ENCODE measurements at places on chromosomes 1 and 21.

- no peak for DNase-seq
Measured at GRCh38 chr1:23720256-23720995, 22.8 kb upstream of the ELOA start.

DNA sequence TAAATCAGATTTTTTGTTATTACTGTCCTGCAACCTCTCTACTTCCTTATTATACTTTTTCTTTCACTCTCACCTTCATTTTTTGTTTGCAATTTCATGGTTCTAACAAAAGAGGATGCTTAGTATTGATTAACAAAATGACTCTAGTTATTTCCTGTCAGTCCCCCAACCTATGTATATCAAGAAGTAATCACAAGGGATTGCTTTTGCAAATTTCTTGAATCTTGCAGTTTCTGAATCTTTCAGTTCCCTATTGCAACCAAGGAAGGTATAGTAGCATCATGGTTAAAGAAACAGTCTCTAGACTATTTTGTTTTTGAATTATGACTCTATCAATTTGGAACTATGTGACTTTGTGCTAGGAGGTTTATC lies 446.9 kb downstream of the NEGR1 start:
- DNase-seq = no peak

DNA sequence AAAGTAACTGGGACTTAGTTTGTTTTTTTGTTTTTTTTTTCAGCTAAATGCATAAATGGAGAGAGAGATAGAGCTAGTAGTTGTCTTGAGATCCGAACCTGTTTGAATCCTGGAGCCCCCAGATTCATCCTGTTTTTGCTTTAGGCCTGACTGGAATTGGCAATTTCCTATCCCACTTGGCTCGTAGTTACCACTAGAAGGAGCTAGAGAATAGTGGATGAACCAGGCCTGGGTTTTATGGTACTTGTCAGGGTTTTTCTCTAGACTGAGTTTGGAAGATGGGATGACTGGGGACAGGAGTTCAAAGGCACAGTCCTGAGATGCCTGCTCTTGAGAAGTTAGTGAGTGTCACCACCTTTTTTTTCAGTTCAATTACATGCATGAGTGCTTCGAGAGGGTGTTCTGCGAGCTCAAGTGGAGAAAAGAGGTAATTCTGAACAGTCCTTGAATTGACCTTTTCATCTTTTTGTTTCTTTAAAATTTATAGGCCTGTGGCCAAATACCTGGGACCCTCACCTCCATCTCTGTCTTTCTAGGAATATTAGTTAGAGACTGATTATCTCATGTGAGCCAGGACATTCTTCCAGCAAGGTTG lies 23.4 kb downstream of the CELF3 start:
- DNase-seq = no peak

GRCh38 chr21:43957128-43957571 lies 55.0 kb upstream of the TRAPPC10 start:
- no peak for DNase-seq

DNA sequence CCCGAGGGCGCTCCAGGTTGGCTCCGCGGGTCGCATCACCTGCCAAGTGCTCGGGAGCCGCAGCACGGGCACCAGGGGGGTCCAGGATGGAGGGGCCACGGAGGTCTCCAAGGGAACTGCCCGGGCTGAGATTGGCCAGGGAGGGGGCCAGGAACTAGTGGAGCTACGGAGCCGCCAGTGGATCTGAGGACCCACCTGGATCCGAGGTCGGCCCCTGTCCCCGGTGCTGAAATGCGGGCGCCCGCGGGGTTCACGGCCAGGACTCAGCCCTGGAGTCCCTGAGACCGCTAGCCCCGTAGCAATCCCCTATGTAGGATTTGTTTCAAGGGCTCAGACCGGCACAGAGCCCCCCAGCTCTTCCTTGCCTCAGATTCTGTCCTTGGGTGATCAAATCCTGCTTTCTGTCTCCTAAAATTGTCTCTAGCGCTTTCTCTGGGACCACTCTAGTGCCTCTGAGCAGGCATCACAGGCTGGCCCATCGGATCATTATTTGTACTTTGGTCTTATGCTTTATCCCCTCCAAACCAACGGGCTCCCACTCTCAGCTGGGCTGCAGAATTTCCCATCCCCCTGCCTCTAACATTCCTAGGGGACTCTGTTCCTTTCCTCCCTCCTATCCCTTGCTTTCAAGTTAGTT lies 27.3 kb downstream of the KIAA2013 start:
- no peak for DNase-seq

DNA sequence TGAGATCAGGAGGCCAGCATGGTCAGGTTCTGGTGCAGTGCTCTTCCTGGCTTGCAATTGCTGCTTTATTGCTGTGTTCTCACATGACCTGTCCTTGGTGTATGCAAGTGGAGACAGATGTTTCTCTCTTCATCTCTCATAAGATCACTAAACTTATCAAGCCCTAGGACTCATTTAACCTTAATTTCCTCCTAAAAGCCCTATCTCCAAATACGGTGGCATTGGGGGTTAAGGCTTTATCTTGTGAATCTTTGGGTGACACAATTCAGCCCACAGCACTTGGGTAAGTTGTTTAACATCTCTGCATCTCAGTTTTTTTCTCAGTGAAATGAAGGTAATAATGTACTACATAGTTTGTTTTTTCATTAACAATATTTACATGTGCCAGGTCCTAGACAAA lies 152.4 kb downstream of the RWDD3 start:
- no peak for DNase-seq

- DNase-seq = no peak
Measured at GRCh38 chr1:159077120-159077961, 775 bp upstream of the AIM2 start.

- DNase-seq = no peak
Measured at GRCh38 chr1:55235722-55236121, 20.6 kb upstream of the USP24 start.

GRCh38 chr1:173210283-173210682 lies 3.2 kb upstream of the TNFSF4 start:
- DNase-seq = no peak

GRCh38 chr1:23177438-23178380 lies 9.1 kb upstream of the LUZP1 start:
- peak; percentile 28 for DNase-seq

DNA sequence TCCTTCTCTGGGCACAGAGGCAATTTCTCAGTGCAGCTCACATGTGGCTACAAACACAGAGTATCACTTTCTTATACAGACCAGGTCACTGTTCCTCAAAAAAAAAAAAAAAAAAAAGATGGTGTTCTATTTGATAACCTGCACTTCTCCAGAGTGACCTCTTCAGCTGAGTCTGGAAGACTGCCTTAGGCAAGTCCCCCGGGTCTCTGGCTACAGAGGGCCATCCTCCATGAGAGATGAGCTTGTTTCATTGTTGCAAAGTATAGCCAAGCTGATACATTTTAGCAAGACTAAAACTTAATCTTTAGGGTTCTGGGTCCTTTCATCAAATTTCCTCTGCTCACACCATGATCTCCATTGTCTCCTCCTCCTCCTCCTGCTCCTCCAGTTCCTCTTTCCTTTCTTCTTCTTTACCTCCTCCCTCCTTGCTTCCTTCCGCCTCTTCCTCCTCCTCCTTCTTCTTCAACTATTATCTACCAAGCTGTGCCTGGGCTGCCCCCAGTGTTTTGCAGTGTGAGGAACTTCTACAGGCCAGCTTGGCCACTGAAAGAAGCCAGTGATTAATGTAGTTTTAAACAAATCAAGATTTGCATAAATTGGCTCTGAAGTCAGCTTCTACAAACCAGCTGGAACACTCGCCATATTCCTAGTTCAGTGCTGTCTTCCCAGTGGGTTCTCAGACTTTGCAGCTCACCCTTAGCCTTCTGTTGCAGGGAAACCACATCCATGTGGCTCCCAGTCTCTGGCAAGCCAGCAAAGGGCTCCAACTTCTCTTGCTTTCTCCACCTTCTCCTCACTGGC lies 139.4 kb downstream of the RUNX1 start:
- DNase-seq = no peak

DNA sequence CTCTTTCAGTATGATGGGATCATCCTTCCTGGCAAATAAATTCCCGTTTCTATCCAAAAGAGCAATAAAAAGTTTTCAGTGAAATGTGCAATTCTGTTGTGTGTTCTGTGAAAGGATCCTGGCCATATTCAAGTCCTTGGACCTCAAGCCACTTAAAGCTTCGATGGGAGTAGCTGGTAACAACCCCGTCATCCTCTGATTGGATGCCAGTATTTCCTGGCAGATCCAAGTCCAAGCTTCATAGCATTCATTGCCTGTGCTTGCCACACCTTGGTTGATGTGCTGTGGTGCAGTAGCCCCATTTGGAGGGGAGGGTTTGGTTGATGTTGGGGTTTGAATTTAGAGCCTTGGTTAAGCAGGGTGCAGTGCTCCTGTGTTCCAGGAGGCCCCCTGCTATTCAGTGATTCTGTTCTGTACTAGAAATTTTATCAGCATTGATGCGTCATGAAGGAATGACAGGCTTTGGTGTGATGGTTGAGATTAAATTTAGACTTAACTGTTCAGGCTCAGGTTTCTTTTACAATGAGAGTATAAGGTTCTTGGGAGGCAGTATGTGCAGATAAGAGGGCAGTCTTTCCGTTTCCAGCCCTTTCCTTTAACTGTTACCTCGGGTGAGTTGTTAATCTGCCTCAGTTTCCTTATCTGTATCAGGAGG lies 4.9 kb downstream of the RPL11 start:
- DNase-seq = no peak

DNA sequence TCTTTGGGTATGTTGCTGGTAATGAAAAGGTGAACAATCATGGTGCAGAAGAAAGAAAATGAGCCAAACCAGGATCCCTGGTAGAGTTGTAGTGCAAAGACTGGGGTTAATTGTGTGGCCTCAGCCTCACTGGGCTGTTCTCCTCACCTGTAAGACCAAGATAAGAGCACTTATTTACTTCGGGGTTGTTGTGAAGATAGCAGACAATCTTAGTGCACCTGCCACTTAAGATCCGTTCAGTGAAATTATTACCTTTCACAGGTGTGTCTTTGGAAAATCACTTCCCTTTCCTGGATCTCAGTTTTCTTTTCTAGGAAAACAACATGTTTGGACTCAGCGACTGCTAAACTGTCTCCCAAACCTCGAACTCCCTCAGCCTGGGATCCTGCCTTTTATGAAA lies 1.3 kb upstream of the FGGY start:
- DNase-seq = no peak

- DNase-seq = no peak
Measured at GRCh38 chr21:43691086-43691795, 27.7 kb upstream of the PDXK start.

DNA sequence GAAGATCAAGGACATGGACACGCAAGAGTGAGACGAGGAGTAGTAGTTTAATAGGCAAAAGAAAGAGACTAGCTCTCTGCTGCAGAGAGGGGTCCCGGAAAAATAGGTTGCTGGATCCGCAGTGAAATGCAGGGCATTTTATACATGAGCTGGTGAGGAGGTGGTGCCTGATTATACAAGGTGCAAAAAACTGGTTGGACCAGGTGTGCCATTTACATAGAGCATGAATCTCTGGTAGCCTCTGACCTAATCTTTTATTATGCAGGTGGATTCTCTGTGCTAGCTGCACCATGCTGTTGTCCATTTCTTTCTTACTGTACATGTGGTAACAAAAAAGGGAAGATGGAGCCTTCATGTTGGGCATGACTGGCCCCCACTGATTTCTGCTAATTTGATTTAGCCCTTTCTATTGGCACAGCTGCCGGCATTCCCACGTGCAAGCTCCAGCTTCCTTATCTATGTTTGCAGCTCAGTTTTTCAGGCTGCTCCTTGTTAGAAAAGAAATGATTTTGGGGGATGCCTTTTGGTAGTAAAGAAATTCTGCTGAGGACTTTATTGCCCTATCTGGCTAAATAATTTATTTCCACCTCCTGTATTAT lies 548.1 kb downstream of the BRINP3 start:
- DNase-seq = no peak

DNA sequence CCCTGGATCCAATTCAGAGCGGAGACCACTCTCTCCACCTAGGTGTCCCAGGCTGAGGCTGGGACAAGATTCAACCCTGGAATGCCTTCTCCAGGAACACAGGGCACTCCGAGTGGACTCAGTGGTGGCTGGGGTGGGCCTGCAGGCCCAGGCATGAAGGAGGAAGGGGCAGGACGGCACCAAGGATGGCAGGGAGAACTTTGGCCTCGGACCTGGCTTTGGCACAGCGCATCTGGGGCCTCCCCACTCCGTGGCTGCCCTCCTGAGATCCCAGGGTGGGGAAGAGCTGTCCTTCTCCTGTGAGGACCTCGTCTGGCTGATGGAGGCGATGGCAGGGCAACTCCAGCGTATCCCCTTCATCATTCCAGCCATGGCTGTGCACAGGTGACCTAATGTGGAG lies 35.6 kb downstream of the DHCR24 start:
- DNase-seq = no peak

GRCh38 chr1:161439280-161440232 lies 65.7 kb upstream of the FCGR2A start:
- no peak for DNase-seq

DNA sequence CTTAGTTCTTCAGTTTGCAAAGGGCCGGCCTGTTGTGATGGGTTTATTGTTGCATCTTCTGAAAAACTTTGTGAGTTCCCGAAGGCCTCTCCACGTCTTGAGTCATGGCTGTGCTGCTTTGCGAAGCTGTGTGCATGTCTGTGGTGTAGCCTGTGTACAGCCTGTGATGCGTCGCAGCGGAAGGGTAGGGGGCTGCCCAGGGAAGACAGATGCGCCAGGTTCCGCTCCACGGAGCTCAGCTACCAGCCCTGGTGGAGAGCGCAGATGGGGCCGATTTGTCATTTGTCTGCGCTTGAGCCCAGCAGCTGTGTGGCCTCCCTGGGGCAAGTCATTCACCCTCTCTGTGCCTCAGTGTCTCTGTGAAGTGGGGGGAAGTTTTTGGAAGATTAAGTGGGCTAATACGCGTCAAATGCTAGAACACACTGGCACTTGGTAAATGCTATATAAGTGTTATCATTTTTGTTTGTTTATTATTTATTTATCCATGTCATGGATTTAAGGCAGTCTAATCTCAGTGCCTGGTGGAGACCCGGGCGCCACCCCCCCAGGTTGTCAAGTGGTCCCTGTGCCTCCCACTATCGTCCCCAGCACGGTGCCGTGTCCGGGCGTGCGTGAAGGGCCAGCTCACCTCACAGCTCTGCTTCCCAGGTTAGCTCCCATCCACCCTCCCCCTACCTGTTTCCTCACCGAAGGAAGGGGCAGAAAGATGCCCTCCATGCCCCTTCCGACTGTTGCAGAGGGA lies 8.4 kb downstream of the PDE9A start:
- DNase-seq = no peak

- no peak for DNase-seq
Measured at GRCh38 chr1:19620786-19621185, 23.3 kb upstream of the NBL1 start.

DNA sequence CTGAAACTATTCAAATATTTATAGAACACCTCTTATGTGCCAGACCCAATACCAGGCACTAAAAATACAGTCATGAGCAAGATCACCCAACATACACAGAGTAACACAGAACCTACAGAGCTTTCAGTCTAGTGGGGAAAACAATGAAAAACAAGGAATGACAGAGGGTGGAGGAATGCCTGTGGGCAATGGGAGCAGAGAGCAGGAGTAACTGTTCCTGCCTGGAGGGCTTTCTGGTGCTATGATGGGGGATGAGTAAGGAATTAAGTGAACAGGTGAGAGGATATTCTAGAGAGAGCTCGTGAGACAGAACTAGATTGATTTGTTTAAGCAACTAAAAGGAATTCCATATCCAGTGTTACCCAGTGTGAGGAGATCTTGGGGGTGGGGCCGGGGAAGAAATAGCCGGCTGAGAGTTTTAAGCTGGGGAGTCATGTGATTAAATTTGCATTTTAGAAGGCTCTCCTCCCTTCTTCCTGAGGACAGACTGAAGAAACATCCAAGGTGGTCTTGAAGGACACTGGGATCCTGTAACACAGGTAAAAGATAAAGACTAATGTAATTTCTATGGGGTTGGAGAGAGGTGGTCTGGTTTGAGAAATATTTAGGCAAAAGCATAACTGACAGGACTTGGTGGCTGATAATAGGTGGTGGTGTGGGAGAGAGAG lies 2.1 kb upstream of the CD53 start:
- DNase-seq = no peak

All from bone marrow (tissue), 2 donors.